Effector memory CD4-positive, alpha-beta T cell (primary cell): ENCODE measurements at places on chromosomes 4 and X.

DNA sequence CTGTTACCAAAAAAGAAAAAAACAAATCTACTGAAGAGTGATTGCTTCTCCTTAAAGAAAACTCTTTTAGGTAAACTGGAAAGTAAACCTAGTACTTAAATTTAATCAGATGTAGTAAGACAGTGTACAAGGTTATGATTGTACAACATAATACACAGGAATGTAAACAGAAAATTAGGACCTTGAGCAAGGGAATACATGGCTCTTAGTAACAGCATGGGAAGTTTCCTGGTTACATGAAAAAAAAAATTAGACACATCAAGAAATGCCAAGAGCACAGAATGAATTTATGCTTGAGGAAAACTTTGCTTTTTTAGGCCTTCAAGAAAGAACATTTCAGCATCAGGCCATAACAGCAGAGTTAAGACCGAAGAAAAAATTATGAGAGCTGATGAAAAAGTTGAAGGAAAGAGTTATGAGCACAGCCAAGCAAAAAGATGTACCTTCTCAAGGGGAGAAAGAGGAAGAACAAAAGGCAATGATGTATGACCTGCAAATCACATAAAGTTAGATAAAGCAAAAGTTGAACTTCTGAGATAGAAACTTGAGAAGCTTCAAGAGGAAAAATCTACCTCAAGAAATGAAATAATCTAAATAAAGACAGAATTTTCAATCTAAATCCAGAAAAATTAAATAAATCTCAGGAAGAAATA is 311.6 kb downstream of the GALNTL6 start:
- no peak for DNase-seq

GRCh38 chr4:28482580-28483270 is 1622.1 kb downstream of the STIM2 start:
- DNase-seq: no peak

GRCh38 chr4:150211799-150212445 is 133.7 kb downstream of the DCLK2 start:
- DNase-seq: no peak

DNA sequence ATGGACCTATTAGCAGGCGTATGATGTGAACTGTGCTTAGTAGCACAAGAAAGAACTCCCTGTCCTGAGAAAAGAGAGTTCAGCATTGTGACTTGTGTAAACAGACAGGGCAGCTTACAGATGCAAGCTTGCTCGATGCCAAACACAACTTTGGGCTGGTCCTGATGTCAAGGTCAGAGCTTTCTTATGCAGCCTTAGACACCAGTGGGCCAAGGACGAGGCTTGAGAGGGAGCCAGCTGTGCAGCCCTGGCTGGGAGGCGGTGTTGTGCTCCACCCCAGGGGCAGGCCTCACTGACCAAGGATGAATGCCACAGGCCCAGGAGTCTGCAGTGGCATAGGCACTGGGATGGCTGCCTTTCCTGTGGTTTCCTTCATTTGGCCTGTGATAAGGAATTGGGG is 35.4 kb downstream of the JADE1 start:
- no peak for DNase-seq

GRCh38 chr4:112938461-112939058 is 110.9 kb upstream of the ANK2 start:
- no peak for DNase-seq

GRCh38 chr4:24330172-24330571 is 254.2 kb downstream of the DHX15 start:
- no peak for DNase-seq

DNA sequence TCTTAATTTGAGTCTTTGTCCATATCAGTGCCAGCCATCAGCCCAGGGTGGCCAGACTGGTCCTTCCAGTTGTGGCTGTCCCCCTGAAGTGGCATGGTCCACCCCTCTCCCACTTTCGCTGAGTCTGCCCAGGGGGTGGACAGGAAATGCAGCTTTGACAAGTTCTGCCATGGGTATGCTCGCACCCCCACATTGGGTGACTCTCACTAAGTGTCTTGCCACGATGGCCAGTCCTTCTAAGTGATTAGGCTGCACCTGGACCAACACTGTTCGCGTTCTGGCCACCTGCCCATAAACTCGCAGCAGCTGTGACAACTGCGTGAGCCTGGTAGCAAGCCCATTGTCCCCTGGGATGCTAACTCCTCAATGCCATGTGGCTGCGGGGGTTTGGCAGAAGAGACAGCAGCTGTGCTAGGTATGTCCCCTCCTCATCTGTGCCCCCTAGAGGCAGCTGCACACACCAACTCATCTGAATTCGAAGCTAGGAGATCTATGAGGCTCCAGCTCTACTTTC is 10.0 kb upstream of the LNX1 start:
- no peak for DNase-seq

- DNase-seq: no peak
These were observed 28.5 kb downstream of the GBA3 start for GRCh38 chr4:22721204-22721603.
